Urinary bladder (tissue), 4 donors: ENCODE measurements at places on chromosomes 1 and 21. TPM values are rescaled to one million over a fixed set of nuclear protein-coding genes. Genes with fewer than 3 reads are reported as not detected.

TEKT2 gene
- 0.13 TPM for polyA plus RNA-seq

HP1BP3 gene
- 186 TPM for polyA plus RNA-seq

DNA sequence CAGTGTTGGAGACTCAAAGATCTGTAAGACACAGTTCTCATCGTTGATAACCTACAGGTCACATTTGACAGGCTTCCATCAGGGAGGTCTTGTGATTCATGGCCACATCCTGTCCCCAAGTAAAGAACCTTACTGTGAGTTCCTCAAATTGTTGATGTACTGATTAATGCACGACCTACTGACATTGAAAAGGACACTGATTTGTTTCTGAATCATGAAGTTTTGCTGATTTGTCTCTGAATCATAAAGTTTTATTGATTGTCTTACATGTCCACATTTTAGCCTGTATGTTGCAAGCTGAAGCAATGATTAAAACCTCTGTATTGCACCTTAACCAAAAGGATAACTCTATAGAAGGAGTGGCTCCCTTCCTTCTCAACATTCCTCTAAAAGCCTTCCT, 476.3 kb upstream of the RUNX1 start:
- DNase-seq, result no peak

- DNase-seq, result no peak
Measured at GRCh38 chr1:35633547-35633946, 7.8 kb downstream of the PSMB2 start.
